Right lung (tissue), 10 donors: ENCODE measurements at places on chromosomes 5 and 9. TPM values are rescaled to one million over a fixed set of nuclear protein-coding genes. Genes with fewer than 3 reads are reported as not detected.

- no peak for DNase-seq
Observed at GRCh38 chr9:118423021-118423420, 718.8 kb downstream of the TLR4 start.

- no peak for DNase-seq
Observed at GRCh38 chr5:73318308-73318719, 130.3 kb downstream of the FOXD1 start.

Gene PIGO
- 24.6 TPM for polyA plus RNA-seq

Gene PCAT7
- 1.1 TPM for polyA plus RNA-seq
